ENCODE measurements at places on chromosomes 12 and 14.

DNA sequence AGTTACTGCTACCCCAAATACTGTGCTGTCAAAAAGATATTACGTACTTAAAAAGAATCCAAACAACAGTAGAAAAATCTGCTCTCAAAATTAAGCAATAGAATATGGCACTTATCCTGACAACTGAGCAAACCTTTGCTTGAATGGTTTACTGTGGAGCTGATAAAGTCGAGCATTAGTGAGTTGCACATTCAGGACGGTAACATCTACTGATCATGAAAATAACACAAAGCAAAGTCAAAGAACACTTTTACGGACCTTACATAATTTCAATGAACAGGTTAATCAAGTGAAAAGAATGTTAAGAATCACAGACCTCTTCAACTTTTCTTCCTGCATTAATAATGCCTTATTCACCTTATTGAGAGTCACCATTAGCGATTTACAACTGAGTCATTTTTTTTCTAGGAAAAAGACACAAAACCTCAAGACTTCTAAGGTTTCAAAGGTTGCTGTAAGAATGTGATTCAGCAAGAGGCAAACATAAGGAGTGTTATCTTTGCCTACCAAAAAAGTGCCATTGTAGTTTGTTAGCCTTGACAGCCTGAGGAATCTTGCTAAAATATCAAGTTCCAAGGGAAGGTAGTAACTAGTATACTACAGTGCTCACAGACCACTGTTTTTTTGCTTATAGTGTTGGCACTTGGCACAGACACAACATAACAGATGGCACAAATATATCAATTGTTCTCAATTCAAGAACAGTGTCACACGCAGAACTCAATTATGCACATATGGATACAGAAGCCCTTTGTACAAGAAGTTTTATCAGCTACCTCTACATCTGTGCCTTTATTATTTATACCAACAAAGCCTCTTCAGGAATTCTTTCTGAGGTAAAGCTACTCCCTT, 334.2 kb upstream of the RPL10L start:
- no peak for DNase-seq

DNA sequence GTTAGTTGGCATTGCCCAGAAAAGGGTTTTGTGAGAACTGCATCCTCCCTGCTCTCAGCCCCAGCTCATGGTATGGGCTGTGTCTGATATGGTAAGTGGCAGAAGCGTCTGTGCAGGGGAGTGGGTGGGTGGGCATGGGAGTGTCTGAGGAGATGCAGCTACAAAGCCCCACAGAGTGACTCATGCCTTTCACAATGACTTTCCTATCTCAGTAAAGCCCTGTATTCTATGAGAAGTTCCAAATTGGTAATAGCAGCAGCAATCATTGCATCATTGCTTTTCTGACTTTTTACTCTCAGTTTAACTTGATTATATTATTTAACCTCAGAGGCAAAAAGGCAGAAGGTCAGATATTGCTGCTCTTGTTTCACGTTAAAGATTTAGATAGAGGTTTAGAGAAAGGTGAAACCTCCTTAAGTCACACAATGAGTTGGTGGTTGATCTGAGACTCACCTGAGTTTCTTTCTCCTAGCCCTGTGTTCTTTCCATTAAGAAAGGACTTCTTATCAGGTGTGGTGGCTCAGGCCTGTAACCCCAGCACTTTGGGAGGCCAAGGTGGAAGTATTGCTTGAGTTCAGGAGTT, 171.7 kb downstream of the SLC5A8 start:
- DNase-seq = no peak

DNA sequence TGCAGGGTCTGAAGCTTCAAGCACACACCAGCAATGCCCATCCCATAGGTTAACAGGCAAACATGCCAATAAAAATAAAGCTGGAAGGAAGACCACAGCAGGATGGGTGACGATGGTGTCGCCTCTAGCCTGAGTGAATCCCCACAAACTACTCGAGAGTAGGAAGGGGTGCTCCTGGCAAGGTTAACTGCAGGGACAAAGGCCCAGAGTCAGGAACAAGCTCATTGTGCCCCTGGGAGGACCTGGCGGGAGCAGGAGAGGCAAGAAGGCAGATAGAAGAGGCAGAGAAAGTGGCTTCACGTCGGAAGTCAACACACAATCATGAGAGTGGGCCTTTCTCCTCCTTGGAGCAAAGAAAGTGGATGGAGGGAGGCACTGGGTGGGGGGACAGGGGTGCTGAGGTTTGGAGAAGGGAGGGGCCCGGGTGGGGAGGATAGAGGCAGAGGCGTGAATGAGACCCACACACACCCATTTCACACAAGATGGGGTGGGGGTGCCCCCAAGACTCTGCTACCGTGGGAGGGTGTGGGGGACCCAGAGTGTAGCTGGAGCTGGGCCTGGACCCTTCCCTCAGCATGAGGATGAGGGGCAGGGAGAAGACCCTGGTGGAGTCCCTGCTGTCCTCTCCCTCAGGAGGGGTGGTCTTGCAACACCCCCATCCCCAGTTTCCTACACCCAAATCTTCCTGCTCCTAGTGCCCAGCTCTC, 43.1 kb downstream of the DIO3 start:
- DNase-seq = no peak

GRCh38 chr12:76018111-76018510, 13.5 kb downstream of the PHLDA1 start:
- DNase-seq = no peak

GRCh38 chr12:64082866-64083268, 139.2 kb downstream of the KICS2 start:
- no peak for DNase-seq

DNA sequence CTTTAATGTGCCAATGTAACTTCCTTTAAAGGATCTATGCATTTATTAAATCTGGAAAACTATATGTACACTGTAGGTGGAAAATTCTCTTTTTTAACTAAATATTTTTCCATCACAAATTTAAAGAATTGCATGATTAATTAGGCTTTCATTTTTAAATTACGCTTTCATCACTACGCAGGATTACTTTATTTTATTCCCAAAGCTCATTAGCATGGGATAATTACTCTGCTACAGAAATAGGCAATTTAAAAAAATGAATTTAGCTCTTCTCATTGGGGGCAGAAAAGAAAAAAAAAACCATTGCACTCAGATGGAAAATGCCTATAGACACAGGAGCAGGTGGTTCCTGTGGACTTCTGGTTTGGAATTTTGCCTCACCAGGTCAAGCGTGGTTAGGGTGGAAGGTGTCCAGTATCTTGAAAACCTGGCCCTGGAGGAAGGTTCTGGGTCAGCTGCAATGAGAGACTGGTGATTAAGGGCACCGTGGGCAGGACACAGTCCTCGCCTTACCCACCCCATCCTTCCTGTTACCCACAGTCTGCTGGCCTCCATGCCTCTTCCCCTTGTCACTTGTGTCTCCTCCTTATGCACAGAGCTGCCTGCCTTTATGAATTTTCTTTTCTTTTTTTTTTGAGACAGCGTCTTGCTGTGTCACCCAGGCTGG, 17.3 kb upstream of the RIN3 start:
- no peak for DNase-seq

GRCh38 chr12:106223485-106224354, 24.1 kb downstream of the CKAP4 start:
- peak; percentile 64 for DNase-seq

GRCh38 chr12:59484575-59484974, 111.3 kb upstream of the SLC16A7 start:
- DNase-seq = no peak

DNA sequence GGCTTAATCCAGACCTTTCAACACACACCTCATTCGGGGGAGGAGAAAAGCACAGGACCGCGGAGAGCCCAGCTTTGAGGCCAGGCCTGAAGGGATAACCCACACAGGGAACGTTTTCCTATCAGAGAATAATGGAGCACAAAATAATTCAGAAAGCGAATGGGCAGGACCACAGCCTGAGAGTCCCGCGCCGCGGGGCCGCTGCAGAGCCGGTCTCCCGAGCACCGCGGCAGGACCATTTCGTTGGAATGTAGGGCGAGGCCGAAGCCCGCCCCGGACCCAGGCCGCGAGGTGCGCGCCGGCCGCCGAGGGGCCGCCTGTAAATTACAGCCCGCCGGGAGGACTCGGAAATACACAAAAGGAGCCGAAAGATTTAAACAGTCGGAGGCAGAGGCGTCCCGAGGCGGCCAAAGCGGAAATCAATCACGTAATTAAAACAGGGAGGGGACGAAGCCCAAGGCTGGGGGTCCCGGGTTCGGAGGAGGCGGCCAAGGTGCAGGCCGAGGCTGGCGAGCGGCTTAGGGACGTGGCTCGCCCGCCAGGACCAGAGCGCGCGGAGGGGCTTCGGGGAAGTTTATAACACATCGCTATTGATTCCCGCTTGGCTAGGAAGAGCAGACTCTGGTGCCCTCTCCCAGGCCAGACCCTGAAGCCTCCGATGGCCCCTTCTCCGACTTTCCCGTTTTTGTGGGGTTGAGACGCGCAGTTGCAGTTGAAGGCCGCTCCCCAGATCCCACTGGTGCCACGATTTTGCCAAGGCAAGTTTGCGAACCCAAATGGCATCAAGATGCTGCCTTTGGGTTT, 6.3 kb upstream of the HOXC4 start:
- DNase-seq = no peak

- DNase-seq = no peak
Observed at GRCh38 chr12:15752785-15753184, 36.4 kb downstream of the EPS8 start.

GRCh38 chr14:69354383-69355153, 43.5 kb downstream of the ERH start:
- peak; percentile 72 for DNase-seq

DNA sequence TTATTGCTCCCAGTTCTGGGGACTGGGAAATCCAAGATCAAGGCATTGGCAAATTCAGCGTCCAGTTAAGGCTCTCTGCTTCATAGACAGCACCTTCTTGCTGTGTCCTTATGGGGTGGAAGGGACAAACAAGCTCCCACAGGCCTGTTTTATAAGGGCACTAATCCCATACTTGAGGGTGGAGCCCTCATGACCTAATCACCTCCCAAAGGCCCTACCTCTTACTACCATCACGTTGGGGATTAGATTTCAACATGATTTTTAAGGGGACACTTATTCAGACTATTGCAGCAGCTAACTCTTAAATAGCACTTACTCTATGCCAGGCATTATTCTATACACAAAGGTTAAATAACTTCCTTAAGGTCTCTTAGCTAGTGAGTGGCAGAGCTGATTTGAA, 17.3 kb downstream of the TOGARAM1 start:
- no peak for DNase-seq

DNA sequence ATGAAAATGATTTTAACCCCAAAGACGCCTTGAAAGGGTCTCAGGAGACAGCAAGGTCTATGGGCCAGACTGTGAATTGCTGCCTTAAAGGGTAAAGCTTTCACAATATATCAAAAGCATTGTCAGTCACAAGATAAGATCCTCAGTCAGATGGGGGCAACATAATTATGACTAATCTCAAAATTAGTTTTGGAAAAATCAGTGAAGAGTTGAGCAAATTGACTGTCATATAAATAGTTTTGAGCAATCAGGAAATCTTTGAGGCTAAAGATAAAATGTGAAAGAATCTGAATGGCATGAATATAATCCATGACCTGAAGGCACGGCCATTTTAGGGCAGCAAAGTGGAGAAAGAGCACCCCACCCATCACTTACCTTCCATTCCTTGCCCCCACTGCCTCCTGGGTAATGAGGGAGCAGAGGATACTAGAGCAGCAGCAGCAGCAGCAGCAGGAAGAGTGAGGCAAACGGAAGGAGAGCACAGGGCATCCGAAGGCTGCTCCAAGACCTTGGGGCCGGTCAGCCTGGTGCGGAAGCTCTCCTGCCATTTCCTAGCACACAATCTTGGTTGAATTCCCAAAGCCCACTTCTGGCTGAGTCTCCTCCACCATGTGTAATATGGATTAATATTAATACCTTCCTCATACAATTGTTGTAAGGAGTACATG, 7.0 kb downstream of the STON2 start:
- DNase-seq = no peak

DNA sequence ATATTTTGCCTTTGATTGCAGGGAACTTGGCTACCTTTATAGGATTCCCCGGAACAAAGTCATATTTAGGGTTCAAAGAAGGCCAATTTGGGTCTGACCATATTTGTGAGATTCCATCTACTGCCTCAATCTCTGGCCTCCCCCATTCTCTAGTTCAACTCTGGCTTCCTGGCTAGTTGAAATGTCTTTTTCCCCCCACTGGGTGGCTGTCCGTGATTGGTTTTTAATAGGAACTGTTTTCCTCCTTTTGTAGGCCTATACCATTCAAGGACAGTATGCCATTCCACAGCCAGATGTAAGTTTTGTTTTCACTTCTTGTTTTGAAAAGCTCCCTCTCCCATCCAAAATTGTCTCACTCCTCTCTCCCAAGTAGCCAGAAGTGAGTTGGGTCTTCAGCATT, 13.8 kb downstream of the PCBP2 start:
- no peak for DNase-seq

DNA sequence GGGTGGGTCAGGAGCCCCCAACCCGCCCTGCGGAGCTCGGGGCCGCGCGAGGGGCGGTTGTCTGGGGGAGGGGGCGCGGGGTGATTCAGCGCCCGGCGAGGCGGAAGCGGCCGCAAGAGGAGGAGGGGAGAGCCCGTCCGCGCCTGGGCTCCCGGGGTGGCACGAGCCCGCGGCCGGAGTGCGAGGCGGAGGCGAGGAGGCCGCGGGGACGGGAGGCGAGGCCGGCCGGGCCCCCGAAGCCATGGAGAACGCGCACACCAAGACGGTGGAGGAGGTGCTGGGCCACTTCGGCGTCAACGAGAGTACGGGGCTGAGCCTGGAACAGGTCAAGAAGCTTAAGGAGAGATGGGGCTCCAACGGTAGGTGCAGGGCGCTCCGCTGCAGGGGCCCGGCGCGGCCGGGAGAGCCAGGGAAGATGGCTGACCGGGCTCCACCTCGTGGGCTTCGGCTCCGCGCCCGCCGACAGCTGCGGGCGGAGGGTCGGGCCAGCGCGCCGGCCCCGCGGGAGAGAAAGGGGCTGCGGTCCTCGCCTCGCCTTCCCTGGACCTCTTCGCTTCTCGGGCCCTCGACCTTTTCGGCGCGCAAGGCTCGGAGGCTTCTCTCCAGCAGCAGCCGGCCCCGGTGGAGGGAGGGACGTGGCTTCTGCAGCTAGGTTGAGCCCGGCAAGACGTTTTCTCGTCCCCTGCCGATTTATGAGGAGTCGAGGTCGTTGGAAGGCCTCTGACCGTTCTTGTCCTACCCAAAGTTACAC, 677 bp downstream of the ATP2A2 start:
- DNase-seq = peak; percentile 56

- no peak for DNase-seq
Observed at GRCh38 chr14:105660816-105661531, 134.6 kb downstream of the TMEM121 start.

- DNase-seq = no peak
Observed at GRCh38 chr14:95504135-95505029, 12.1 kb downstream of the SYNE3 start.

DNA sequence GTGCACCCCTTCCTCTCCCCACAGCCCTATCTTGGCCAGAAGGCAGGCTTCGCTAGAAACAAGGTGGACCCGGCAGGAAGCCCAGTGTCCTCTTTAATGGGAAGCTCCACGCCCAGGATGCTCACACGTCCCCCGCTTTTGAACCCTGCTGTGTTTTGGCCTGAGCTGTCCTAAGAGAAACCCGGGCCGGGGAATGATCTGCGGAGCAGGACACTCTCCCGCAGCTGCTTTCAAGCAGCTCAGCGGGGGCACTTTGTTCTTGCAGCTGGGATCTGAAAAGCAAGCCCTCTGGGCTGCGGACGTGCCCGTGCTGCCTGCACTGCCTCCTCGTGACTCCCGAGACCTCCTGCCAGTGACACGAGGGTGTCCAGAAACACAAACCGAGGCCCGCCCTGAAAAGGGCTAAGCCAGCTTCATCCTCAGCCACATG, 30.0 kb downstream of the SCARB1 start:
- DNase-seq = no peak

Measured in stimulated activated CD4-positive, alpha-beta T cell treated with anti-CD3 and anti-CD28 coated beads, Interleukin-4, amount 100 ng/mL, for 1 hour (primary cell).